Type B pancreatic cell (in vitro differentiated cells): ENCODE measurements at places on chromosomes 13 and 19. TPM values are rescaled to one million over a fixed set of nuclear protein-coding genes. Genes with fewer than 3 reads are reported as not detected.

The RGL3 gene
- 44.8 and 49.6 TPM in 2 replicates for total RNA-seq

The KLF1 gene
- total RNA-seq = not detected in 2 replicates

The RAB3A gene
- 6.7 and 8.7 TPM in 2 replicates for total RNA-seq

The DIAPH3 gene
- 8.6 and 16.9 TPM in 2 replicates for total RNA-seq

The TLE6 gene
- total RNA-seq = 3.8 TPM in 2 replicates

The ONECUT3 gene
- total RNA-seq = 0.94 and 5.9 TPM in 2 replicates

The CDKN2D gene
- 4.8 and 6.5 TPM in 2 replicates for total RNA-seq

The CBLC gene
- total RNA-seq = 13.9 and 37.7 TPM in 2 replicates

The MCOLN1 gene
- 24.0 and 24.3 TPM in 2 replicates for total RNA-seq

The ZNF229 gene
- total RNA-seq = 12.0 and 20.4 TPM in 2 replicates
